ENCODE measurements at places on chromosomes 7 and 10.

GRCh38 chr7:19111474-19112273 lies 5.8 kb downstream of the TWIST1 start:
- no peak for DNase-seq

- DNase-seq: no peak
Measured at GRCh38 chr10:99540657-99541531, 8.2 kb downstream of the NKX2-3 start.

- no peak for DNase-seq
Measured at GRCh38 chr10:79088176-79088575, 19.4 kb downstream of the ZMIZ1 start.

- DNase-seq: no peak
Measured at GRCh38 chr10:100655760-100656421, 89.5 kb upstream of the PAX2 start.

DNA sequence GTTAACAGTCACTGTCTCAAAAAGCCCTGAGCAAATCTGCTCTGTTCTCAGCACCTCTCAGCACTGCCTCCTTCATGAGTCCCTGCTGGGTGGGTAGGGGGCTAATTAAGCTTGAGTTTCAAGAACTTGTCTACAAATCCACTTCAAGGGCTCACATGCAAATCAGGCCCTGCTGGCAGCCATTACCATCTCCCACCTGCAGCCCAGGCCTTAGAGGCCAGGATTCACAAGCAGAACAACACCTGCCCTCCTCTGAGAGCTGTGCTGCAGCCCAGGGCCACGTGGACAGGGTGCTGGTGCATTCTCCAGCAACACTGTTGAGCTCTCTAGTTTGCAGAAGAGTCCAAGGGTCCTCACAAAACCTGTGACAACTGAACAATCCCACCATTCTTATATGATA lies 119.2 kb downstream of the DPP6 start:
- DNase-seq: no peak

- DNase-seq: no peak
Measured at GRCh38 chr7:30253796-30254165, 30.6 kb upstream of the ZNRF2 start.

GRCh38 chr10:102643336-102644065 lies 778 bp upstream of the TRIM8 start:
- DNase-seq: no peak

GRCh38 chr7:30800785-30801252 lies 29.6 kb downstream of the MINDY4 start:
- no peak for DNase-seq

DNA sequence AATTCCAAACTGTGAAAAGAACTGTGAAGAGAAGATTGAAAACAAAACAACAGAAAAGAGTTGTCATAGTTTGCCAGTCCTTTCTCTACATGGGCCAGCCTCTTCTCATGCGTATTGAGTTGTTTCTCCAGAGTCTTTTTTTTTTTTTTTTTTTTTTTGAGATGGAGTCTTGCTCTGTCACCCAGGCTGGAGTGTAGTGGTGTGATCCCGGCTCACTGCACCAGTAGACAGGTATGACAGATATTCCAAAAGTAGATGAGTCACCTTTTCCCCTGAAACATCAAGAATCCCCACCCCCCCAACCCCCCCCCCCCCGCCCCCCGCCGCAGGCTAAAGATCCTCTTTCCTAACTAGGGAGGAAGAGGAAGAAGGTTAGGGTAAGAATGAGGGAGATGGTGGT lies 15.6 kb upstream of the KMT2C start:
- no peak for DNase-seq

DNA sequence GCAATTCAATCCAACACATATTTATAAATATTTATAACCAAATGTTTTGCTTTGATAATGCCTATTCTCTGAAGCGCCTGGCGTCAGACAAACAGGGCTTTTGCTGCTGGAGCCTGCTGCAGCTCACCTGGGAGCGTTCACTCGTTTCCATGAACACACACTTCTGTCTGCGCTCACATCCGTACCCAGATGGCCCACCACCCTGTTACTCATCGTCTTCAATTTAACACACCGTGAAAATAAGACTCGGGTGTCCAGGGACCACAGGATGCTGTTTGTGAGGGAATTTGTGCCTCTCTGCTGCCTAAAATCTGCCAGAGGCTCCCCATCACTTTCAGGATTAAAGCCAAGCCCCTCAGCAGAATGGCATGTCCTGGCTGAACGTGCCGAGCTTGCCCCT lies 74.1 kb downstream of the SLIT1 start:
- DNase-seq: no peak

DNA sequence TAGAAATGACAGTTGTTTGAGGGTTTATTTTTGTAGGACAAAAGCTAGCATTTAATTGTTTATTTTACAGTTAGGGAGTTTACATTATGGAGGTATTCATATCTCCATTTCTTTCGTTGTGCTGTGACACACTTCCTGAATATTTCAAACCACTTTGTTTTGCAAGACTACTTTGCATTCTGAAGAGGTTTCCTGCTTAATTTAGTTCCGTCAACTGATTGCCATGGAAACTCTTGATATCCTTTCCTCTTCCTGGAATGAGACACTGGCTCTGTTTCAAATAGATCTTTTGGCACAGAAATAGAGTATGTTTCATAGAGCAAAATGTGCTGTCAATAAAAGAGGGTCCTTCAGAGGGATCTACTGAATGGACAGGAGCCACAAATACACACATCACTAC lies 159.5 kb upstream of the AGR3 start:
- DNase-seq: no peak

GRCh38 chr10:124077208-124077993 lies 16.0 kb downstream of the CHST15 start:
- no peak for DNase-seq

- DNase-seq: no peak
Measured at GRCh38 chr10:4981722-4982471, 18.7 kb downstream of the AKR1C1 start.

GRCh38 chr7:33044986-33045385 lies 17.6 kb downstream of the NT5C3A start:
- DNase-seq: no peak

DNA sequence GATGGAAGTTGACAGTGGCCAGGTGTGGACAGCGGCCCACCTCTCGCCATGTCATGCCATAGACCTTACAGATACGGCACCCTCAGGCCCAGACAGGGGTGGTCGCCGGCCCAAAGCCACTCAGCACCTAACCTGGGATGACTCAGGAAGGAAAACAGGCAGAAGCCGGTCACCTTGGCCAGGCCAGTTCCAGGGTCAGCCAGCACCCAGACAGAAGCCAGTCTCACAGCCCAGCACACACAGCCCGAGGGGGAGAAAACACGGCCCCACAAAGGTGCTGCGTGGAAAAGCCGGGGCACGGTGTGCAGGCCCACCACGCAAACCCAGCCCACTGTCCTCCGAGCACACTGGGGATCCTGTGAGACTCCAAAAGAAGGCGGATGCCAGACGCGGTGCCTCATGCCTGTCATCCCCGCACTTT lies 95.2 kb upstream of the DNAAF5 start:
- DNase-seq: no peak

DNA sequence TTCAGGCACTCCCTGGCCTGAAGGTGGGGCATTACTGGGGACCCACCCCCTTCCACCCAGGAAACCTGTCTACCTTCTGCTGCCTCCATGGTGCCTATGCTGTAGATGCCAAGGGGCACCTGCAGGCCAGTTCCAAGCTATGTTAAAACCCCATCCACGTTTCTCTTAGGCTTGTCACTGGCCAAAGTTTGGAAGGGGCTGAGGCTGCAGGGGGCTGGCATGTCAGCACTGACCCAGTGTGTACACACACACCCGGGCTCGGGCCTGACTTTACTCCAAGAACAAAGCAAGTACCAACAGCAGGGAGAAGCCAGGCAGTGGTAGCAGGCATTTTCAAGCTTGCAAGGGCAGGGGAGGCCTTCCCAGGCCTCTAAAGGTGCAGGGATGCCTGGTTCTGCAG lies 53.8 kb upstream of the PCDH15 start:
- DNase-seq: no peak

DNA sequence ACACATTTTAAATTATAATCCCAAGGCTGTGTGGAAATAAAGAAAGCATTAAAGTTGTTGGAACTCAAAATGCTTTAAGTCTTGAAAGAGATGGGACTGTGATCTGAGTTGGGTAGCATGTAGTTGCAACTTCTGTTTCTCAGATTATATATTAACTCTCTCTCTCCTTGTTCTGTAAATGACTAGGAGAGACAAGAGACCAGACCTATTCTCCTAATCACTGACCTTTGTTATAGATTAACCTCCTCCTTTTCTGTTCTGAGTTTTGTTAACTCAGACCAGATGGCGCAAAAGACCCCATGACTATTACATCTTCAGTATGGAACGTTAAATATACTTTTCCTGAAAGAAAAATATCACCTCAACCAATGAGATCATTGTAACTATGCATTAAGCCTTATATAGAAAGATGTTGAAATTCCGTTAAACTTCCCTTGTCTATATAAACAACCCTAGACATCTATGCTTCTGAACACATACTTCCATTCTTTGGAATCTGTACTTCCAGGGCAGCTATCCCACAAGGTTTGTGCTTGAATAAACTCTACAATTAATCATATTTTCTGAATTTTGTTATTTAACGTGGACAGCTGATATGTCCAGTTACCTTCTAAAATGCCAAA lies 143.5 kb upstream of the TRIM24 start:
- no peak for DNase-seq

GRCh38 chr7:44221231-44221791 lies 20.5 kb downstream of the YKT6 start:
- no peak for DNase-seq

GRCh38 chr10:79057481-79058275 lies 11.1 kb upstream of the ZMIZ1 start:
- no peak for DNase-seq

GRCh38 chr7:151790830-151791620 lies 85.9 kb downstream of the PRKAG2 start:
- no peak for DNase-seq

- DNase-seq: no peak
Measured at GRCh38 chr10:92574548-92575261, 812 bp upstream of the IDE start.

DNA sequence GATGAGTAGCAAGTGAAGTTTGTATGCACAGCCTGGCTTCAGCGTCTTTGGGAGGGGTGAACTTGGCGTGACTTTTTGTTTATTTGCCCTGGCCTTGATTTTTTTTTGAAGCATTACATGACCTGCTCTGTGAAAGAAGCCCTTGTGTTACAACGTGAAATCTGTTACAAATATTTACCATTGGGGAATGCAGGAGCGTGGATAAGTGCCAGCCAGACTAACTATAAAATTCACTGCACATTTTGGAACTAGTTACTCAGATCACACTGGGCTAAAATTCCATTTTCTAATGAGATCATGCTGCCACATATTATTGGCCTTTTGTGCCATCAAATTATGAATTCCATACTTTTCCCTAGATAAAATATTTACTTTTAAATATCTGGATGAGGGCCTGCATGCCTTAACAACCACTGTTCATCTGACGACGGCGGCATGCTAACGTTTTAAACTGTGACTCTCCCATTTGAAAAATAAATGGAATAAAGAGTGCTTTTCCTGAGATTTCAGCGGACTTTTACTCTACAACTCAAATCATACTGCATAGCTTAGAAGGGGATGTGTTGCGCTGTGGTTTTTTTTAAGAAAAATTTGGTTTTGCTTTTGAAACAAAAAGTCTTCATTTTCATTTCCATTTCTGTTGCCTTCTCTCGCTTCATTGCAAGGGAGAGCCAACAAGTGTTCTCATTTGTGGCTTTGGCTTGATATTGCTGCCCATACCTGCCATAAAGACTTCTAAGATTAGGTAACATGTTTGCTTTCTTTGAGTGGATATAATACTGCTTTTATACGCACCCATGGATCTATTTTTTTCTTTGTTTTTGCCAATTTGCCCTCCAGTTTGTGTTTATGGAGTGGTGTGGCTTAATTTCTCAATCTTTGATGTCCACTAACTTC lies 352.2 kb downstream of the TFEC start:
- no peak for DNase-seq
